Activated CD4-positive, alpha-beta T cell treated with anti-CD3 and anti-CD28 coated beads for 48 hours (primary cell): ENCODE measurements at places on chromosomes 16 and 17.

- DNase-seq = no peak
Measured at GRCh38 chr17:49977463-49978389, 8.7 kb downstream of the DLX4 start.

GRCh38 chr17:7858522-7858810 lies 663 bp downstream of the CYB5D1 start:
- DNase-seq = peak; percentile 65

DNA sequence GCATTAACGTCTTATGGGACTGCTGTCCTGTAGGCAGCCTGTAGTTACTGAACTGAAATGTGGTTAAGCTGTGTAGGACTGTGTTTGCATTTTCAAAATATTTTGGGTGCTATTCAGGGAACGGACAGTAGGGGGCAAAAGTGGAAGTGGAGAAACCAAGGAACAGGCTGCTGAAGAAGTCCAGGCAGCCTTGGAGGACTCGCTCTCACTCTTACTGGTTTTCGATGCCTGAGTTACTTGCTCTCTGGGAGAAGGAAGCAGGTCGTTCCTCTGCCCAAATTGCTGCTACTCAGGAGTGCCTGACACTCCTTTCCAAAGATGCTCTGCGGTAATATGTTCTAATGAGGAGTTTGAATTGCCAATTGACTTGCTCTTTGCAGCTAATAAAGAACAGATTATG lies 64.5 kb upstream of the RBFOX1 start:
- DNase-seq = peak; percentile 4

DNA sequence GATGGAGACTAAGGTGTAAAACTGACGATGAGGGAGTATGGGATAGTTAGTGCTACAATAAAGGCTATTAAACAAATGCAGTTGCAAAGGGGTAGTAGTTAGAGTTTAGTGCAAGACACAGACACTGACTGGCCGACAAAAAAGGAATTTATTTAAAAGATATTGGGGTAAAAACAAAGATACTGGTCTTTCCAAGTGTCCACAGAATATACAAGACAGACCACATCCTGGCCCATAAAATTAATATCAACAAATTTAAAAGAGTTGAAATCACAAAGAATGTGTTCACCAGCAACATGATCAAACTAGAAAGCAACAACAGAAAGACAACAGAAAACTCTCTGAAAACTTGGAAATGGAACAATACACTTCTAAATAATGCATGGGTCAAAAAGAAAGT lies 54.7 kb downstream of the CFDP1 start:
- no peak for DNase-seq

DNA sequence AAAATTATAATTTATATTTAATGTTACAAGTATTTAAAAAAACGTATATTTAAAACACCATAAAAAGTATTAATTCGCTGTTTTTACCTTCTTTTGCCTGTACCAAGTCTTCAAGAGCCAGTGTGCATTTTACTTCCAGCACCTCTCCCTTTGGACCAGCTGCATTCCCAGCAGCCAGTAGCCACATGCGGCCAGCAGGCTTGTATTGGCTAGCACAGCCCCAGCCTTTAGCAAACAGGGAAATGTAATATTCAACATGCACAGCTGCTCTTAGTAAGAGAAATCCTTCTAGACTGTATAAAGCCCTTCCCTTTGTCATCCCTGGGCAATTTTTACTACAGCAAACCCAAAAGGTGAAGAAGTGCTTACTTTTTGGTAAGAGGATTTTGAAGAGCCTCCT lies 6.6 kb downstream of the DHODH start:
- no peak for DNase-seq

DNA sequence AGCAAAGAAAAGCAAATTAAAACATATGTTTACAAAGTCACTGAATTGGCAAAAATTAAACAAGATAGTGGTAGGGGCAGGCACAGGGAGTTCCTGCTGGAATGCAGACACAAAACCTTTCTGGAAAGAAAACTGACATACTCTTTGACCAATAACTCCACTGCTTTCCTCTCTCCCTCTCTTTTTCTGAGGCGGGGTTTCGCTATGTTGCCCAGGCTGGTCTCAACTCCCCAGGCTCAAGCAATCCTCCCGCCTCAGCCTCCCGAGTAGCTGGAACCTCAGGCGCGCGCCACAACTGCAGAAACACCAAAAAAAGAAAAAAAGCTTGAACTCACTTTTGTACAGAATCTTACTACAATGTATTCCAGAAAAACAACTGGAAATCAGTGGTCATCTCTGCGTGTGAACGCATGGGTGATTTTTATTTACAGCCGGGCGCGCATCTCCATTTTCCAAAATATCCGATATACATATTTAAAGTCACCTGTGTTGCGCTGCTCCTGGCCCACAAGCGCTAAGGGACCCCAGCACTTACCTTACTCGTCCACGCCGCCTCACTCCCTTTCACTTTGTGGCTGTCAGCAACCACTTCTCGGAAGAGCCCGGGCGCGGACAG lies 480 bp downstream of the TXNL4B start:
- peak; percentile 12 for DNase-seq

DNA sequence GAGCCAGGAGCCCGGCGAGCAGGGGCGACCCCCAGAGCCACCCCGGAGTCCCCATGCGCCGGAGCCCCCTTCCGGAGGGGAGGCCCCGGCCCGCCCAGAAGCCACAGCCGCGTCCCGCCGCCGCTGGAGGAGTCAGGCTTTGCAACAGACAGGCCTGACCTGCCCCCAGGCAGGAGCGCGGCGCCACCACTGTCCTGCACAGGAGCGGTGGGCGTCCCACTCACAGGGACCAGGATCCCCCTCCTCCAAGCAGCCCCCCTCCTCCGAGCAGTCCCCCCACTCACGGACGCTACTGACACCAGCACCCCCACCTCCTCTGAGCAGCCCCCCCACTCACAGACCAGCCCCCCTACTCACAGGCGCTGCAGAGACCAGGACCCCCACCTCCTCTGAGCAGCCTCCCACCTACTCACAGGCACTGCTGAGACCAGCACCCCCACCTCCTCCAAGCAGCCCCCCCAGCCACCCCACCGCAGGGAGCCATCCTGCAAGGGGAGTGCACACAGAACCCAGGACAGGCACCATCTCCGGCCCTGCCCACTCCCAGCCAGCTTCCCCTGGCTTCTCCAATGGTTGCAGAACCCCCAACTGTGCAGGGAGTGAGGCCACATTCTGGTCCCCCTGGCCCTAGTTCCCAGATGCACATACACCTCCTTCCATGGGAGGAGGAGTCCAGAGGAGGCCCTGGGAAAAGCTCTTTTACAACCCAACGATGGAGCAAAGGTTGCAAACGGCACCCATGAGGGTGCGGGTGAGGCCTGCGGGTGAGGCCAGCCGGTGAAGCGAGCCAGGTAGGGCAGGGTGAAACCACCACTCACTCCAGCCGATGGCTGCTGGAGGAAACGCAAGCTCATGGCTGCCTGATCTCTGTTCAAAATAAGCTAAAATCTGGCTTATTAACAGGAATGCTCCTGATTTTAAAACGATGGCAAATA lies 69.9 kb downstream of the ABR start:
- peak; percentile 67 for DNase-seq

DNA sequence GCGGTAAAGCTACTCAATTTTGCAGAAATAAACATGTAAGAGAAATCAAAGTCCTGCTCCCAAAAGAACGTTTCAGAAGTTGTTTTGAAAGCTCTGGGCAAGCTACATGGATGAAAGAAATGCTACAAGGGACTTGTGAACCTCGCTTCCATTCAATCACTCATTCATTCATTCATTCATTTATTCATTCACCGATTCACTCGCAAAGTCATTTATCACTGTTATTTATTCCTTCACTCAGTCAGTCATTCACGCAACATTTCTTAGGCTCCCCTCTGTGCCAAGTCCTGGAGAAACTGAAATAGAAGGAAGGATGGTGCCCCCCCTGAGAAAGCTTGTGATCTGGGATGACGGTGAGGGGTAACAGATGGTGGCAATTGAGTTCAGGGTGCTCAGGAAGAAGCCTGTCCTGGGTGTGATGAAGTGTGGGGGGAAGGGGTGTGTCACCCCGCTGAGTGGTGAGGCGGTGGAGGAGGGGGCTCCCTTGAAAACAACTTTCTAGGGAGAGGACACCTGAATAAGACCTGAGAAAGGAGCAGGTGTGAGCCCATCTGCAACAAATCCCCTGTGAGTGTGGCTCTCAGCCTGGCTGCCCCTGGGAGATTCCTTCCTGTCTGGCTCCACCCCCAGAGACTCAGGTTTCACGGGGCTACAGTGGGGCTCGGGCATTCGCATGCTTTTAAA lies 36.3 kb upstream of the PRSS54 start:
- no peak for DNase-seq

- no peak for DNase-seq
Measured at GRCh38 chr16:3575491-3575890, 1.7 kb downstream of the NLRC3 start.

DNA sequence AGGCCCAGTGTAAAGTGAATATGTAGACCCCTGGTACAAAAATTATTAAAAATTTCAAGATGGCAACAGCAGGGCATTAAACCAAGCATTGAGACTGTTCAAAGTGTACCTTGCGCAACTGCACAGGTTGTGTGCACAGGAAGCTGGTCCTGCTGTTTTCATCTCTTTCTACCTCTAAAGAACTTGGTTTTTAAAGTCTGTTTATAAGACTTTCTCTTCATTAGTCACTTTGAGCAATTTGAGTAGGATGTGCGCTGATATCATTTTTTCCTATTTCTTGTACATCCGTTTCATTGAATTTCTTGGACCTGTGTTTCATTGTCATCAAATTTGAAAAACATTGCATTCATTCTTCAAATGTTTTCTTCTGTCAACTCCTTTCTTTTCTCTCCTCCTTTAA lies 16.8 kb upstream of the PMP22 start:
- no peak for DNase-seq

DNA sequence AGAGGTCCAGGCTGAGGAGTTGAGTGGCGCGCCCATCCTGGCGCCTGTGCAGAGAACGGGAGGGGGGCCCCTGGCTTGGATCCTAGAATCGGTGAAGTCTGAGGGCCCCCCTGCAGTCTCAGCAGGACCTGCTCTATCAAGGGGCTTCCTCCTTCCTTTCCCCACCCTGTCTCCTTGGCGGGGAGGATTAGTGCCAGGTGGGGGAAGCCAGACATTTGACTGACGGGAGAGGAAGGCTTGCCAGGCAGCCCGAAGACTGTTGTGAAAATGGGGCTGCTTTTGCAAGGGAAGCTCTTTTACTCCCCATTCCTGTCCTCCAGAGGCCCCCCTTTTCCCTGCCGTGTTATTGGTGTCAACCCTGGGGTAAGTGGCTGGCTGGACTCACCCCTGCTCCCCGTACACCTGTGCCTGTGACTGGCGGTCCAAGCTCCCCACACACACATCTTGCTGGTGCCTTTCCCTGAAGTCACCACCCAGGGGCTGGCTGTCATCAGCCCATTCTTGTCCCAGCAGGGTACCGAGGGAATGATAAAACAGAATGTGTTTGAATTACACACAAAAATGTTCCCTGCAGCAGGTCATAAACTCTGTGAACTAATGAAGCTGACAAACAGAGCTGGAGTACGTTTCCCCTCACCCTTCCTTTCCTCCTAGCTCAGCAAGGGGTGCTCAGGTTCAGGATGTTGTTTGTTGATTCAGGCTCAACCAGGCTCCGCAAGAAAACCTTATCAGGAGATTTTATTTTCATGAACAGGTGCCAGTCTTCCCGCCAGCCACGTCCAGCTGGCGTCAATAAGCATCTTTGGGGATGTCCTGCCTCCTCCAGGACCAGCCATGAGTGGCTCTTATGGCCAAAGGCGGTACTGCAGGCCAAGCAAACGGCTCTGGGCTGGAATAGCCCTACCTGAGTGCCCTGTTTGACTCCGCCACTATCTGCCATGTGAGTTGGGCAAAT lies 4.4 kb upstream of the ARMC7 start:
- peak; percentile 57 for DNase-seq

GRCh38 chr16:74094514-74094913 lies 202.1 kb upstream of the PSMD7 start:
- DNase-seq = no peak

- no peak for DNase-seq
Measured at GRCh38 chr16:55323637-55324271, at the start of gene IRX6. Gene IRX6 (plus strand): TSS chr16:55324203. CDS start chr16:55325092, 889 bp downstream.

GRCh38 chr17:72713701-72714100 lies 378.8 kb downstream of the SLC39A11 start:
- DNase-seq = no peak

DNA sequence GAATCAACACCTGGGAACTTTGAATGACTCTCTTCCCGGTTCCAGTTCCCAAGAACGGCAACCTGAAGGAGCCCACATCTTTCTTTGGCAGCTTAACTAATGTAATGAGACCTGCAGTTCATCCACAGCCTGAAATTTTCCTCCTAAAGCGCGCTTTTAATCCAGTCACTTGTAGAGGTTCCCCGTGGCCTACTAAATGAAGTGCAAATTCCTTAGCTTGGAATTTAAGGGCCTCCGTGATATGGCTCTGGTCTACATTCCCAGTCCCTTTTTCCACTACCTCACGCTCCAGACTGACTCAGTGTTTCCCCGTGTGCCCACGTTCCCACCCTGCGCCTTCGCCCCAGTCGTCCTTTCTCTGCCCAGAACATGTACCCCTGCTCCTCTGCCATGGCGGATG lies 27.2 kb downstream of the FZD2 start:
- no peak for DNase-seq

DNA sequence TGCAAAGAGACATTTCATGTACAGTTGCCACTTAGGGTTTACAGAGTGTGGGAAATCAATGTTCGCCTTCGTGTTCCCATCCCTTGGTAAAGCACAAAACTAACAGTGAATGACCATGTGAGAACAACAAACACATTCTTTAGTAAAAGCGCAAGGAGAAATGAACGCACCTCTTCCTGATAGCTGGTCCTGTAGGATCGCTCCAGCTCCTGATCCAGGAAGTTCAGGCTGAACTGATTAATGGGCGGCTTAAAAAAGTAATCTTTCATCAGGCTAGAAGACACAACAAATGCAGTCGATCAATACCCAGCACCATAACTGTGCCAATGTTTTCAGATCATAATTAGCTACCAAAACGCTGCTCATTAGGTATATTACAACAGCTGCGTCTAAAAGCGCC lies 108.3 kb upstream of the CREBBP start:
- no peak for DNase-seq

GRCh38 chr16:59238246-59238645 lies 504.1 kb upstream of the GOT2 start:
- DNase-seq = no peak

- peak; percentile 63 for DNase-seq
Measured at GRCh38 chr16:20383106-20384029, 21.2 kb downstream of the PDILT start.

DNA sequence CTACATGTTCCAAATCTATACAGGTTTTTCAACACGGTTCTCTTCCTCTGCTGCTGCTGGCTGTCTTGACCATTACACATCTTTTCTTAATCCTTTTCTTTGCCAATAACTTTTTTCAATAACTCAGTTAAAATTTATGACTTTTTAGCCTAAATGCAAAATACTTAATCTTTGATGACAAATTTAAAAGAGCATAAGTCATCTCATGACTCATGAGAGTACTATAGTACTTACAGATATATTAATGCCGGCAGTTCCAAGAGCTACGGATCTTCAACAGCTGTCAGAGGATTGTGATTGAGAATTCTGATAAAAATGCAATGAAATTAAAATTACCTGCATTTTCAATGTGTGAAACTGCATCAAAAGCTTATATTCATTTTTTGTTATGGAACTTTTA lies 105.5 kb downstream of the KPNA2 start:
- no peak for DNase-seq

- DNase-seq = peak; percentile 82
Measured at GRCh38 chr16:27315333-27316037, 1.7 kb downstream of the IL4R start.
